Spinal cord (tissue), 10 donors: ENCODE measurements at places on chromosomes 2 and 18. TPM values are rescaled to one million over a fixed set of nuclear protein-coding genes. Genes with fewer than 3 reads are reported as not detected.

LYPD6B gene
- 9.4 TPM for total RNA-seq

TCF7L1 gene
- total RNA-seq: 6.5 TPM

CCT7 gene
- 194 TPM for total RNA-seq

FSHR gene
- total RNA-seq: not detected
